Tongue (tissue), 3 donors: ENCODE measurements at places on chromosomes 1 and 21. TPM values are rescaled to one million over a fixed set of nuclear protein-coding genes. Genes with fewer than 3 reads are reported as not detected.

DNA sequence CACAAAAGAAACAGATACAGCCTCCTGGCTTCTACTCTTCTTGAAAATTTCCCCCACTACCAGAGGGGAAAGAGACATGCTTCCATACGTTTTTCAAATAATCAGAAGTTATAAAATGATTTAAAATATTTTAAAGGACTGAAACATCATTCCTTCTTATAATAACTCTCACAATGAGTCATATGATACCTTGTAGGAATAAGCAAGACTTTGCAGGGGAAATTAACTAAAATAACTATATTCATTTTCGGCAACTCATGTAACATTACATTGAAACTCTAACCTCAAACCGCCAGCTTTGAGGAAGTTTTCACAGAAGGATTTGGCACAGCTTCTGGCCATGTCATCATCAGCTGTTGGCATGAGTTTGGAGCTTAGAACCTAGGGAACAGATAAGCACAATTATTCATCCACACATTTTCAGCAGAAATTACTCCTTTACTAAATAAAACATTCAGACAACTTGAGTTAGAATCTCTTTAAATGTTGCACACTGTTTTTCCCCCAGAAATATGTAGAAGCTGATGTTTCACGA is 85.9 kb downstream of the USP24 start:
- peak; percentile 44 for DNase-seq

Gene FHAD1
- 3.8 TPM for total RNA-seq

Gene CYP4X1
- 3.0 TPM for total RNA-seq

Gene STUM
- total RNA-seq: 7.4 TPM

DNA sequence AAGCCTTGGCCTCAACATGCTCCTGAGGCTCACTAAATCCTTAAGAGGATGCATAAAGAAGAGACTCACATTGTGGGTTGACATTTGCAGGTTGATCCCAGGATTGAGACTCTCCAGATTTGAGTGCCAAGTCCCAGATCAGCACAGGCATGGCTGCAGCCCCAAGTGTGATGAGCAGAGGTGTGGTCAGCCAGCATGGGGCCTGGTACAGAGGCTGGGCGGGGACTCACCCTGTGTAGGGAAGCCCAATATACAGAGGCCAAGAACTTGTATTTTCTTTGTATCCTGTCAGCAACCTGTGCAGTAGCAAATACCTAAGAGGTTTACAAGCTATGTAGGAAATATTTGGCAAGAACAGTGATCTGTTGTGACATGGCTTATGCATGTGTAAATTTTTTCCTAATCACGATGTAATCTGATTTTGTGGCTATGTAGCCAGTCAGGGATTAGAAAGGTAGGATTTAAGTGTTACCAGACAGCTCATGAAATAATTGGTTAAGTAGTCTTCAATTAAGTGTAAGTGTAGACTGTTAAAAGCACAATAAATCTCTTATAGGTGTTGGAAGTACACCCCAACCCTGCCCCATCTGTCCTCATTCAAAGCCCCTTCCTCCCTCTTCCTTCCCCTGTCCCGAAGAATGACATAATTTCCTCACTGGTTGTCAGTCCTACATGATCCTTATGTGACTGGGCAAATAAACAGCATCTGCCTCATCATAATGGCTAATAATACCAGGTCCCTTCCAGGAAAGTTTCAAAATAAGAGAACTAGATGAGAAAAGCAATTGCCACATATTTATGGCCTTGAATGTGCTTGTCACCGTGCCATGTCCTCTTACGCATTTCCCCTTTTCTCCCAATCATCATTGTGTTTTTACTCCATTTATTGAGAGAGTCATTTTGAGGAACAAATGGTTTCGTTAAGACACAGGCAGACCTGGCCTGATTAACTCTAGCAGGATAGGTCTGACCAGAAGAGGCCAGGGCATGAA is 120.9 kb downstream of the HLX start:
- DNase-seq: no peak

GRCh38 chr1:89550995-89551394 is 26.4 kb downstream of the LRRC8B start:
- no peak for DNase-seq

DNA sequence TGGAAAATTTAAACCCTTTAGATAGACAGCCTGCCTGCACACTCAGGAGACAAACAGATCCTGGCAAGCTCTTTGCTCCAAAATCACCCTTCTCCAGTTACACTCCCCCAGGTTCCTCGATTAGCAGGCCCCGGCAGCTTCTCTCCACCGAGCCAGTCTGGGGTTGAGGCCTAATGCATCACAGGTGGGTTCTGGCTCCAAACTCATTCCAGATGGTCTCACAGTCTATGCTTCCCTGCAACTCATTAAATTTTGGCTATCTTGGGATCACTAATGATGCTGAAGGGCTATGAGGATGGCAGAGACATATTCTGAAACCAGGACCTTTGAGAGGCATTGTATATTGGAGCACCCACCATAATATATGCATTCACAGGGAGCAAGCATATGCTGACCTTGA is 559.8 kb upstream of the USP24 start:
- DNase-seq: peak; percentile 44

DNA sequence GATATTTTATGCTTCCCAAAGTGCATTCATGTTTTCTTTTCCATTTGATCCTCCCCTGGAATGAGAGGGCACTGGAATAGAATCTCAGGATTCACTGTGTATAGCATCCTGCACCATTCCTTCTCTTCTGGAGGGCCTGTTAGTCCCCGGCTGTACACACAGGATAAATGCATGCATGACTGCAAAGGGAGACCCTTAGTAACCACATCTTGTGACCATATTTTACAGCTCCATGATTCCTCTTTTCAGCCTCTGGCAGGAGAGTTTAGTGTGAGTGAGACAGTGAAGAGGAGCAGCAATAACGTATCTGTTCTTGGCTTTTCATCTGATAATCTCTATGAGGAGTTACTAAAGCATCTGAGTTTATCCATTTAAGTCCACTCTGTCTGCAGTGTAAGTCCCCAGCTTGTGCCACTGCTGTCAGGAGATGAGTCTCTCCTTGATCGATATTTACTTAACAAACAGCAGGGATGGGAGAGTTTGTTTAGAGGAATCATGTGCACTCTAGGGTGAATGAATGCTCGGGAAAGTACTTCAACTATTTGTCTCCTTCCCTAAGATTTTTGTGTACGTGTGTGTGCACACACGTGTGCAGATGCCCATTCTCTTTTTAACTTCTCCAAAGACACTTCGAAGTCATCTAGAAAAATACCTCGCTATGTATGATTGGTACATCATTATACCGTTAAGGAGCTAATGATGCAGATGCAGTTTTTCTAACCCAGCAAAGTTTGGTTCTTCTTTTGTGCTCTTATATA is 41.1 kb downstream of the PROX1 start:
- no peak for DNase-seq

Gene LENEP
- not detected for total RNA-seq

Gene ASCL5
- total RNA-seq: not detected

- DNase-seq: no peak
Measured at GRCh38 chr21:40668555-40669275, 178.2 kb downstream of the DSCAM start.

Gene FABP3
- total RNA-seq: 260 TPM

GRCh38 chr1:115090540-115090939 is 1.2 kb upstream of the TSPAN2 start:
- no peak for DNase-seq

DNA sequence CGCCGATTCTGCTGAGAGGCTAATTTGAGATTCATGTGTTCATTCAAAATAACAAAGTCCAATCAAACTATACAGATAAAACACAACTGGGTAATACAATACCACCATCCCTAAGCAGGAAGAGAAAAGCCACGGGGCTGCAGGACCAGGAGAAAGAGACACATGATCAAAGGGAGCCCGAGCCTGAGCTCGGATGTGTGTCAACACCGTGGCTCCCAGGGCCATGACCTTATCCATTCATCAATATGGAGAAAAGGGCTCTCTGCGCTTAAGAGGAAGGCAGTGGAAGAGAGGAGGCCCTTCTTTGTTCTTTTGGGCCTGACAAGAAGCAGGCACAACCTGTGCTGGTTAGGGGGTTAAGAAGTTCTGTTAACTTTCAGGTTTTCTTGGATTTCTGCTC is 56.7 kb downstream of the HUNK start:
- DNase-seq: no peak

Gene MAN1C1
- total RNA-seq: 8.7 TPM

DNA sequence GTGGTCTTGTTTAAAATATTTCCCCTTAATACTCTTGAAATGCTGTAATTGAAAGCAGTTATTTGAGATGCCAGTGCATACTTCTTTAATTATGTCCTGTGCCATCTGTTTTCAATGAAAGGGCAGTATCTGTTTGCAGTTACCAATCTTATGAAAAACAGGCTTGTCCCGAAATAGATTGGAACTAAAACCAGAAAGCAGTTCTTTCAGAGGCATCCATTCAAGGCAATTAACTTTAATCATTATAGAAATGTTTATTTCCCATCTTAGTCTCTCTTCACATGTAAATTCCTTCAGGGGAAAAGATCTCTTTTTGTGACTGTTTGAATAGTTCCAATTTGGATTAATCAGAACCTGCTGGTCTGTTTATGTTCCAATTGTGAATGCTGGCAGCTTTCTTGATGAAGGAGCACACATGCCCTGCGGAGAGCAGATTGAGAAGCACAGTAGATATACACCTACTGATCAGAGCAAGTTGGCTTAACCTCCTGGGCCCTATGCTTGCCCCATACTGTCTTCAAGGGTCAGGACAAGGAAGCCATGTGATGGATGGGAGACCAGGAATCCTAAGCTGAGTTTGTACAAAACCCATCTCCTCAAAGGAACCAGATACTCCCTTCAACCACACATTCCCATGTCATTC is 41.6 kb upstream of the MROH9 start:
- peak; percentile 44 for DNase-seq

Gene FCGR3B
- total RNA-seq: 1.4 TPM

DNA sequence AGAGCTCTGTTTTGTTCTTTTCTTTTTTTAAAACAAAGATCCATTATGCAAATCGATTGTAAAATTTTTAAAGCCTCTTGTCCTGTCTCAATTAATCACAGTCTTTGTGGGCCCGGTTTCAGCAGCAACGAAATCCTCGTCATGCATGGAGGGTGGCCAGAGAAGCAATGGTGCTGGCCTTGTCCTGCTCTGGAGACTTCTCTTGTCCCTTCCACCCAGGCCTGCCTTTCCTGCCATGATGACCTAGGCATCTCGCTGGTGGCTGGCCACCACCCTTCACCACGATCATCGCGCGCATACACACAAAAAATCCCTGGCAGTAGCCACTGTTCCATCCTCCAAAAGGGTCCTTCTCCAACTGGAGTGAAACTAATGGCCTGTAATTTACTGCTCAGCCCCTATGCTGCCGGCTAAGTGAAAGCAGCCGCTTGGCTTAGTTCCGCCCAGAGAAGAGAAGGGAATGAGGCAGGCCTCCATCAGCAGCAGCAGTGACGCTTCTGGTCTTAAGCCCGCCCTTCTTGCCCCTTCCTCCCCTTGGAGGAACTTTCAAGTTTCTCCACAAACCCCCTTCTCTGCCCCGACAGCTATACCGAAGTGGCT is 309.5 kb downstream of the NPHP4 start:
- DNase-seq: no peak

DNA sequence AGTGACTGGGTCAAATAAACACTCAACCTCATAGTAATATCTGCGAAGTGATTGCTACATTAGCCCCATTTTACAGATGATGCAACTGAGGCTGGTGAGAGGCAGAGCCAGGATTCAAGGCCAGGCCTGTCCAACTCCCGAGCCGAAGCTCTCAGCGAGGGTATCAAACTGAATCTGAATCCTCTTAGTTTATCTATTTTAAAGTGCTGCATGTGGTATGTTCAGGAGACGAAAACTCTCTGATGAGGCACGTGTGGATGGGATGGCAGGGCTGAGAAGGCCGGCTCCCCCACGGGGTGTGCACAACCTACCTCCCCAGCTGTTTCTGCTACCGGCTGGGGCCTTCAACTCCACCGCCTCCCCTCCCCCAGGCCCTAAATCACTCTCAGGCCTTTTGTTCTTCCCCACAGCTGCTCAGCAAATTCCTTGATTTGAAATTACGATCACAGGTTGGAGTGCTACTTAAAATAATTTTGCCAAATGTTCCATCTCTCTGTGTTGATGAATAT is 171.8 kb downstream of the TOMM20 start:
- peak; percentile 81 for DNase-seq

DNA sequence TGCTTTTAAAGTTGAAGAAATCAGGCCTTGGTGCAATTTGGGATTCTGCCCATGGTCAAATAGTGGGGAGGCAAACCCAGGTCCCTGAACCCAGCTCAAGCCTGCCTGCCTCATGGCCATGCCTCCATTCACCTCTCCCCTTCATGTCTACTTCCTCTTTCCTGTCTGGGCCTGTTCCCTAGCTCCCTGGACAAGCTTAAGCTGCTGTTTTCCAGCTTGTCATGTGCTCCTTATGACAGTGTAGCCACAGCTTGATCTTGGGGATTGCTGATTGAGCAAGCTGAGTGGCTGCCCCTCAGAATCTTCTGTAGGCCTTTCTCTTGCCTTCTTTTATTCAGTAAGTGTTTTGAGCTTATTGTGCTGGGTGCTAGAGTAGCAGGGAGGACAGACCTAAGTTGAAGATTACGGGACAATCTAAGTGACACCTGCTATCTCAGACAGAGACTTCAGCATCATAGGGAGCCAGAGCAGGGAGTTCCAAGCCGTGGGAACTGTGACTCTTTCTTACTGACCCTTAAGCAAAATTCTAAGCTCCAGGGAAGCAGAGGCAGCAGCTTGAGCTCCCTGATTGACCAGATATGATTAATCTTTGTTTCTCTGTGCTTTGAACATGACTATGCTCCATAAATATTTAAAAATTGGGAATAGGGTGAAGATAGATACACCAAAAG is 520 bp upstream of the MR1 start:
- peak; percentile 32 for DNase-seq

- no peak for DNase-seq
Measured at GRCh38 chr1:221032637-221033280, 153.5 kb downstream of the HLX start.

- no peak for DNase-seq
Measured at GRCh38 chr1:154614901-154615300, 6.9 kb upstream of the ADAR start.

GRCh38 chr21:37815893-37816292 is 100.4 kb downstream of the KCNJ6 start:
- DNase-seq: no peak
